ENCODE measurements at places on chromosomes 3 and 15.

- no peak overlapping the region for H3K27ac ChIP-seq
- H3K4me1 ChIP-seq, result no peaks in the 10 kb centered on the region
- DNase-seq, result no peak
- H3K27me3 ChIP-seq, result no peaks in the 10 kb centered on the region
These were observed 18.2 kb downstream of the PTH1R start for GRCh38 chr3:46895761-46896160.

DNA sequence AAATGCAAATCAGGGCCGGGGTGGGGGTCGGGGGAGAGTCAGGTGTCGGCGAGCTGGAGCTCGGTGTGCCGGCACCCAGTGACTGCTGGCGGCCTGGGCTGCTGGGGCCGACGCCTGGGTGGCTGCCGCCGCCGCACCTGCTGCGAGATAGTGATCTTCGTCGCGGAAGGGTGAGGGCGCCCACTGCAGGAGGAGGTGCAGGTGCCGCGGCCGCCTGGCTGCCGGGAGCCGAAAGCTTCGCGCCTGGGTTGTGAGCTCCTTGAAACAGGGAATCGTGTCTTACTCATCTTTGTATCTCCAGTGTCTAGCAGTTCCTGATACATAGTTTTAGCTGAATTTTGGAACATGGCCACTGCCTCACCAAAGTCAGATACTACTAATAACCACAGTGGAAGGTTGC is 64.0 kb upstream of the CPOX start:
- no peaks in the 10 kb centered on the region for H3K4me1 ChIP-seq
- no peak overlapping the region for H3K4me3 ChIP-seq

DNA sequence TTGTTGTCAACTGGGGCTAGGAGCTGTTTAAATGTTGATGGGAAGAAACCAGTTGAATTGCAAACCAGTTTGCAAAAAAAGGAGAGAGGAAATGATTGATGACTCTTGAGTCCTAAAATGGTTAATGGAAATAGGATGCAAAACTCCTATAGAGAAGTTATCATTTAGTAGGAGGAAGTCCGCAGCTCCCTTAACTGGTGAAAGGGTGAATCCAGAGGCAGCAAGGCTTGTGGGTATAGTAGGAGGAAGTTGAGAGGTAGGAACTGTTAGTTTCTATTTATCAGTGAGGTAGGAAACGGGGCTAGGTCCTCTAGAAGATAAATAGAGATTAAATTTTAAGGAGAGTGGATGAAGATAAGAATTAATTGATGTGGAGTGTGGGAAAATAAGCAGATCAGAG is 15.4 kb downstream of the IREB2 start:
- no peak overlapping the region for H3K4me3 ChIP-seq
- no peak for DNase-seq
- H3K27ac ChIP-seq, result no peak overlapping the region
- peaks cover 63% of the 10 kb centered on the region for H3K4me1 ChIP-seq
- no peaks in the 10 kb centered on the region for H3K27me3 ChIP-seq

GRCh38 chr3:131728898-131729642 is 226.3 kb upstream of the MRPL3 start:
- peaks cover 5% of the 10 kb centered on the region for H3K4me1 ChIP-seq
- no peak for DNase-seq
- H3K27me3 ChIP-seq, result no peaks in the 10 kb centered on the region
- no peak overlapping the region for H3K4me3 ChIP-seq
- H3K36me3 ChIP-seq, result no peaks in the 10 kb centered on the region
- H3K27ac ChIP-seq, result no peak overlapping the region

DNA sequence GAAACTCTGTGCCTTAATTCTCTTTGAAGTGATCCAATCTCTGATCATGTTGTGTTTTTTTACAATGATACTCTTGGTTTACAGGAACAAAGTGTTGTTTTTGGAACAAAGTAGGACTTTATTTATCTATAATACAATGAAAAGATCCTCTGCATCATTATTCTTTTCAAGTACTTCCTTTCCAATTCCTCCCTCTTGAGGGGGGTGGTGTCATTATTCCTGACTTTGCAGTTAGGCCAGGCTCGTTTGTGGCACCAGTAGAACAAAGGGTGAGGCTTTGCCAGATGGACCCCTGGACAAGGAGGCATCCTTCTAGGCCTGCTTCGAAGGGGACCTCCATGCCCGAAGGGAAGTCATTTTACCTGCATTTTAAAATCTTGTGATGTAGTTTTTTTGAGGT is 41.7 kb upstream of the ZBTB38 start:
- H3K27me3 ChIP-seq, result no peaks in the 10 kb centered on the region
- no peak overlapping the region for H3K4me3 ChIP-seq
- H3K36me3 ChIP-seq, result no peaks in the 10 kb centered on the region
- no peak for DNase-seq

GRCh38 chr15:63560741-63561448 is 36.3 kb upstream of the FBXL22 start:
- DNase-seq, result no peak
- peaks cover 54% of the 10 kb centered on the region for H3K36me3 ChIP-seq
- H3K27me3 ChIP-seq, result no peaks in the 10 kb centered on the region
- no peaks in the 10 kb centered on the region for H3K4me1 ChIP-seq
- H3K4me3 ChIP-seq, result no peak overlapping the region
